Stimulated activated CD8-positive, alpha-beta memory T cell treated with anti-CD3 and anti-CD28 coated beads, Interleukin-15, amount 100 ng/mL, for 4 hours (primary cell): ENCODE measurements at places on chromosomes 5 and 9.

DNA sequence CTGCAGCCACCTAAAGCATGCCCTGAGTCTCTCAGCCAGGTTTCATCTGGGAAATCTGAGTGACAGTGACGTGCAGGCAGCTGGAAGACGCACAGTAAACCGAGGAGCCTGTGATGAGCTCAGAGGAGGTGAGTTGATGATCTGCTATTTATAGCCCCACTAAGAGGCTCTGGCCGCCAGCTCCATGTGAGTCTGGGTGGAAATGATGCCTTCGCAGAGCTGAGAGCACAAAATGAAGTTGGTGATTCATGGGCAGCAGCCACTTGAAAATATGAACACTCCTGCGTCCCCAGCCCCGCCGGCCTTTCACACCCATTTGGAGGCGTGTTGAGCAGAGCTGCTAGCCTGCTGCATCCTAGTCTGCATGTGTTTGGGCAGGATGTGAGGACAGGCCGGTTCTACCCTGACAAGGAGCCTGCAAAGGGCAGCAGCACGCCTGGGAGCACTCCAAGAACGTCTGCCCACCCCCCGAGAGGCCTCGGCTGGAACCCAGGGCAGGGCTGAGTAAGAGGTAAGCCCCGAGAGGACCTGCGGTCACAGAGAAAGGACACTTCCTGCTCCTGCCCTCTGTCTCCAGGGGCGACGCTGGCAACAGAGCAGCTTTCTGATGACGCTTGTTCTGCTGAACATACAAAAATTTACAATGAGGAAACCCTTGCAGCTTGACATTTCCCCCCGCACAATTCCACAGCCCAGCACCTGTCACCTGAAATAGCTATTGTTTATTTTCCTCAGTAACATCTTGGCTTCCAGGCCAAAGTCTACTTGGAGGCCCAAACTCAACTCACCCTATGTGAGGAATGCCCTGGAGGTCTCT lies 25.1 kb upstream of the CDKN2AIPNL start:
- no peak for DNase-seq

- DNase-seq: no peak
Measured at GRCh38 chr9:16869882-16870595, 431 bp downstream of the BNC2 start.

DNA sequence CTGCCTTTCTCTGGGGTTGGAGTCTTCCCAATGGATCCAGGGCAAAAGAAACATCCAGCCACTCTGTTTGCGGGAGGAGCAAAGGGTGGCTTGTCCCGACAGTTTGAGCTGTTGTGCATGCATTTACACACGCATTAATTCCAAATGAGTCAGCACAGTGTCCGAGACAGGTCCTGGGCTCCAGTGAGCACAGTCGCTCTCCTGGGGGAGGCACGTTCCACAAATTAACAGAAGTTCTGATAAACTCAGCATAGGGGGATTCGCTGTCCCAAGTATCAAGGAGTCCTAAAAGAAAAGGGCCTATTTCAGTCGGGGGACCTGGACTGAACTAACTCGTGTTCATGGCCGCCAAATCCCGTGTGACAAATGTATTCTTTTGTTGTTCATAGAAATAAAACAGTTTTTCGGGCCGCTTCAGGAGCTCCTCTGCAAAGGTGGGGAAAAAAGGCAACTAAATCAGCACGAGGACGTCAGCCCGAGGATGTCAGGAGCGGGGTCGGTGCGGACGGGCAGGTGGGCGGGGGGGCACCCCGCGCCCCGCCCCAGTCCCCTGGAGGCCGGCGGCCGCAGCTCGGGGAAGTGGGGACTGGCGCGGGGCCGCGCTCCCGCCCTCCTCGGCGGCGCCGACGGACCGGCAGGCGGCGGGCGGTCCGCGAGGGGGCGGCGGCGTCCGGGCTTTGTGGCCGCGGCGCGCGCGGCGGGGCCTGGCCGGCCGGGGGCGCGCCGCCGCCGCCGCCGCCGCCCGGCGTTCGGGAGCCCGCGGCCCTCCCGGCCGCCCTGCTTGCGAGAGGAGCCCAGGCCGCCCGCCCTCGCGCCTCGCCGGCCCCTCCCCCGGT lies at the start of gene MSANTD3:
MSANTD3 (plus strand) TSS at position 614 of the 836 bp plus-strand sequence. CDS start 14,796 bp downstream, outside the sequence.
- no peak for DNase-seq

DNA sequence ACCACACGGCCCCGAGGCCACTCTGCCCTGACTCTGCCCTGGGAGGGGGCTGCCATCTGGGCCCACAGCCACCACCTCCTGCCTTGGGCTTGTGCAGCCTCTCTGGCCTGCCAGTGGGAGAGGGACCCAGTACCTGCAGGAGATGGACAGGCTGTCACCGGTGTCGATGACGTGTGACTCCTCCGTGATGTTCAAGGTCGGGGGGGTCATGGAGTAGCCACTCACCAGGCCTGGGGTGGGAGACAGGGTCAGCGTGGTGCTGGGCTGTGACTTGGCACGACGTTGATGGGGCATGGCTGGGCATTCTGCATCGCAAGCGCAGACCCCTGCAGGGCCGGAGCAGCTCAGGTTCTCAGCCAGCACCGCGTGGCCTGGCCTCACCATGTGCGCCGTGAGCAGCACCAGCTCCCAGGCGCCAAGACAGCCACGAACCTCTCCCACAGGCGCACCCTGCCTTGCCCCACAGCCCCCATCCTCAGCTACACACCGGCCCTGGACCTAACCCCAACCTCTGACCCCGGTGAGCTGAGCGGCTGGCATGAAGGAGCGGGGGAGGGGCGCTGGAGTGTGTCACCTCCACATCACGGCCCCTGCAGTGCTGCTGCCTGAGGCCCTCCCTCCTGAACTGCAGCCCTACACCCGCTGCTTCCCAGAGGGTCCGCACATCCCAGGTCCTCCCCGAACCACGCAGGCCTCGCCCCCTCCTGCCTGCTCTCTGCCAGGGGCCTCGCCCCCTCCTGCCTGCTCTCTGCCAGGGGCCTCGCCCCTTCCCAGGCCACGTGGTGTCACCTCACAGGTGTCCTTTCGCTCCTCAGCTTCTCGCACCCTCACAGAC lies 17.6 kb downstream of the FLT4 start:
- DNase-seq: no peak

DNA sequence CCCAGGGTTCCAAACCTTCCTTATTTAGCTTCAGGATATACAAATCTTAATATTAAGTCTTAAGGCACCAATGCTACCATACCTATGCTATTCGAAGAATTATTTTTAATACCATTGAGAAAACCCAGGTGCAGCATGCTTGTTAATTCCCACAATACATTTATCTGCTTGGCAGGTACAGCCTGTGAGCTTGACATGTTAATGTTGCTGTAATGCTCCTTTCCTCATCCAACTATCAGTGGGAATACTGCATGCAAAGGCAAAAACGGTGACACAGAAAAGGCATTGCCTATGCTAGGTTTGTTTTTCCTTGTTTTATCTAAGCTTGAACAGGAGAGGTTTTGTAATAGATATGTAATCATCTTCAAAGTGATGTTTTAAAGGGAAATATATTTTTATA lies 135.7 kb upstream of the COX7C start:
- DNase-seq: no peak

DNA sequence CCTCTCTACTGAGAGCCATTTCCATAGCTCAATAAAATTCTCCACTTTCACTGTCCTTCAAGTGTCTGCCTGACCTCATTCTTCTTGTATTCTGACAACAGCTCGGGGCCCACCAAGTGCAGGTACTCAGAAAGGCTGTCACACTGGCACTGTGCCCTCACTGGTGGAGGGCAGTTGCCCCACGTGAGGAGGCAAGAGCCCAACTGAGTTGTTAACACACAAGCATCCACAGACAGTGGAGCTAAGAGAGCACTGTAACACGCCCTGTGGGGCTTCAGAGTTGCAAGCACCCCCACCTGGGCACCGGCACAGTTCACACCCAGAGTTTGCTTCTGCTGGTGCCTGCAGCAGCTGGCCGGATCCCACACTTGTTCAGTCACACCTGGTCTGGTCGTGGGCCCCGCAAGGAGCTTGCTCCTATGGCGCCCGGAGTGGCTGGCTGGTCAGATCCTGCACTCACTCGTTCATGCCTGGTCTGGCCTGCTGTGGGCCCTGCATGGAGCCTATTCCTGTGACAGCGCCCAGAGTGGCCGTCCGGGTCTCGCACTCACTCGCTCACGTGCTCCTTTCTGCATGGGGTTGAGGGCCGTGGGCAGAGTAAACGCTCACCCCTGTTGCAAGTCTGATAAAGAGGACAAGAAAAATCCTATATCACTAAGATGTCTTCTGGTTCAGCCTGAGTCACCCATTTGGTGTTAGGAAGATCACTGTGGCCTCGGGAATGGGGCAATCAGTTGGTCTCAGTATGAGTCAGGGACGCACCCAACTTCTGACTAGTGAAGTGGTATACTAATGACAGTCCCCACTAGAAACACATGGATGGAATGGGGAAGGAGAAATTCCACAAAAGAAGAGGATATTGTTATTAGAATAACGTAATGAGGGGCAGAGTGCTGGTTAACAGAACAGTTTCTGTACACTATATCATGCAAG lies 87.0 kb upstream of the CCNH start:
- no peak for DNase-seq

DNA sequence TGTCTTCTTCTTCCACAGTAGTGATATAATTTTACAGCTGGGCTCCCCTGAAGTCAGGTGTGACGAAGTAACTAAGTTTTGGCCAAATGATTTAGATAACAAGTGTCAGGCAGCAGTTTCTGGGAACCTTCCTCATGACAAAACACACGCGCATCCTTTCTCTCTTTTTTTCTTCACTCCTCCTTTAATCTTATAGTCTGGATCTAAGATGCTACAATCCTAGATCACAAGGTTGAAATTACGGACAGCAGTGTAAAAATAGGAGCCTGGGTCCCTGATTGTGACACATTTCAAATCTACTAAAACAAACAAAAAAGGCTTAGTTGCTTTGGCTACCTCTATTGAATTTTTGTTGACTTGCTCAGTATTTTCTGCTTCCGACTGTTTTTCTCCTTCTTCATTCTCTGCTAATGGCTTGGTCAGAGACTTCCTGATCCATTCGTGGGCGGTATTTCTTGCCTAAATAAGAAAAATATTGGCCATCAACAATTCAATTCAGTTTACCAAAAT lies 36.1 kb downstream of the FAM114A2 start:
- no peak for DNase-seq

DNA sequence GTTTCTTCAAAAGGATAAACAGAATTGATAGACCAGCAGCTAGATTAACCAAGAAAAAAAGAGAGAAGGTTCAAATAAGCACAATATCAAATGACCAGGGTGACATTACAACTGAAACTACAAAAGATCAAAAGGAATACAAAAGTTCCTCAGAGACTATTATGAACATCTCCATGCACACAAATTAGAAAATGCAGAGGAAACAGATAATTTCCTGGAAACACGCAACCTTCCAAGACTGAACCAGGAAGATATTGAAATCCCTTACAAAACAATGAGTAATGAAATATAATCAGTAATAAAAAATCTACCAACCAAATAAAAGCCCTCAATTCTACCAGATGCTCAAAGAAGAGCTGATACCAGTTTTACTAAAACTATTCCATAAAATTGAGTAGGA lies 252.1 kb downstream of the MCTP1 start:
- no peak for DNase-seq

GRCh38 chr9:95742821-95743220 lies 132.7 kb upstream of the ERCC6L2 start:
- no peak for DNase-seq

GRCh38 chr5:112068593-112068992 lies 311.6 kb upstream of the NREP start:
- DNase-seq: no peak

- no peak for DNase-seq
Measured at GRCh38 chr5:72487177-72487576, 20.0 kb downstream of the ZNF366 start.

GRCh38 chr9:19994296-19994695 lies 205.5 kb upstream of the SLC24A2 start:
- no peak for DNase-seq
